ENCODE measurements at places on chromosomes 7 and 10.

DNA sequence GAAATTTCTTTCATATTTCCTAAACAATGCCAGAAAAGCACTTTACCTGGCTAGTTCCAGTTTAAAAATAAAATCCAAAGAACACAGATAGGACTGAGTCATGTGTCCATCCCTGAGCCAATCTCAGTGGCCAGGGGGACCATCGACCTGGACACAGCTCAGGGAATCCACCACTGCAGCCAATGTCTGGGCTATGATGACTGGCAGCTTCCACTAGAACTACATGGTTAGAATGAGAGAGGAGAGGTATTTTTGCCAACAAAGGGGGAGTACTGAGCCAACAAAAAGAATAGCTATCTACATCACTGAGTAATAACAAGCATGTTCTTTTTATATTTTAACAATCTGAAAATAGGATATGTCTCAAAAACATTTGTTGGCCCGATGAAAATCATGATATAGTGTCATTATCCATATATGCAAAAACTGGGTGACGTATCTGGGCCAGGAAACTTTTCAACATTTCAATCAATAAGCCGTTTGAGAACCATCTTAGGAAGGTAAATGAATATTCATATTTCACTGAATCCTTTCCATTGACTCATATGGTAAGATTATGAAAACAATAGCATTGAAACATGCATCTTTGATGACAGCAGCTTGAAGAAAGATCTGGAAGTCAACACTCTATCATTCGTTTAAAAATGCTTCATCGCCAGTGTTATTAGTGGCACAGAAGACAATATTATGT is 104.0 kb downstream of the TPK1 start:
- no peak for DNase-seq

DNA sequence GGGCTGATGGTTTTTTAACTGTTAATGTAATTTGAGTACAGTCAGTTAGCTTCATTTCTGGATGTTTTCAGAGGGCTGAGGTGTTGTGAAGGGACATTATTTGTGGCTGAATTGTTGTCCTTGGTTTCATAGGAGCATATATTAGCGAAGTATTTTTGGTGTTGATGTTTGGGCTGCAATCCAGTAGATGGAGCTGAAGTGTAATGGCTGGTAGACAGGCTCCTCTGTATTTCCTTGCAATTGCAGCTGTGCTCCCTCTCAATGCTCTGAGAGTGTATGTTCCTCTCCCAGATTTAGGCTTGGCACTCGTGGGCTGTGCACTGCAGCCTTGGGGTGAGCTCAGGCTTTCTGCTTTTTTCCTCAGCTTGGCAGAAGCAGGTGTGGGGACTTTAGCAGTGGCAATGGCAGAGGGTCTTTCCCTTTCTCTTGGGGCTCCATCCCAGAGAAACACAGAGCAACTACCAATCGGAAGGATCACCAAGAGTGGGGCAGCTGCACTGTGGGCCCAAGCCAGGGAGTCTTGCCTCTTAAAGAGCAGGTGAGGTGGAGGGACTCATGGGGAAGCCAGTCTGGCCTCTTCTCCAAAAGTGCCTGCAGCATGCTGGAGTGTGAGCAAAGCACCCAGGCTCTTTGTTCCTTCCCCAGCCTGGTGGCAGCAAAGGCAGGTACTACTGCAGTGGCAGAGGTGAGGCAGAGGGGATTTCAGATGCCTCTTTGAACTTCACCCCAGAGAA is 544.4 kb downstream of the SH2D4B start:
- DNase-seq: no peak

DNA sequence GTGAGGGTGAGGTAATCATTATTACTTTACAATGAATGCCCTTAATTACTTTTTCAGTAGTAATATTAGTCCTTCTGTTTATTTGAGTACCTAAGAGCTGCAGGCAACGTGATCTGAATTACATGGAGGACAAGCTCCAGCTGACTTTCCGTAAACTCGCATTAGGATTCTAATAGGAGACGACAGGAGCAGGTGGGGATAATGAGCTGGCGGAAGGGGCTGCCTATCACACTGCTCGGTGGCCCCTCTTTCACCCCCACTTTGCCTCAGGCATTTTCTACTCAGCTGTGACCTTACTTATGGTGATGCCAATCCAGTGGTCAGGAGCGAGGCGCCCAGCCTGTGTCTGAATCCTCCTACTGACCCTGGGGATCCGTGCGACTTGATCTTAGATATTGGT is at the start of gene C7orf33:
TSS of gene C7orf33 (plus strand) at position 296 of the 400 bp plus-strand sequence. CDS start 160 bp downstream, outside the sequence.
- DNase-seq: no peak

GRCh38 chr7:73978661-73979563 is 49.1 kb upstream of the ELN start:
- DNase-seq: no peak

GRCh38 chr7:110417611-110418010 is 673.3 kb upstream of the LRRN3 start:
- no peak for DNase-seq

- no peak for DNase-seq
These were observed 57.7 kb upstream of the CDK14 start for GRCh38 chr7:90538405-90538804.

DNA sequence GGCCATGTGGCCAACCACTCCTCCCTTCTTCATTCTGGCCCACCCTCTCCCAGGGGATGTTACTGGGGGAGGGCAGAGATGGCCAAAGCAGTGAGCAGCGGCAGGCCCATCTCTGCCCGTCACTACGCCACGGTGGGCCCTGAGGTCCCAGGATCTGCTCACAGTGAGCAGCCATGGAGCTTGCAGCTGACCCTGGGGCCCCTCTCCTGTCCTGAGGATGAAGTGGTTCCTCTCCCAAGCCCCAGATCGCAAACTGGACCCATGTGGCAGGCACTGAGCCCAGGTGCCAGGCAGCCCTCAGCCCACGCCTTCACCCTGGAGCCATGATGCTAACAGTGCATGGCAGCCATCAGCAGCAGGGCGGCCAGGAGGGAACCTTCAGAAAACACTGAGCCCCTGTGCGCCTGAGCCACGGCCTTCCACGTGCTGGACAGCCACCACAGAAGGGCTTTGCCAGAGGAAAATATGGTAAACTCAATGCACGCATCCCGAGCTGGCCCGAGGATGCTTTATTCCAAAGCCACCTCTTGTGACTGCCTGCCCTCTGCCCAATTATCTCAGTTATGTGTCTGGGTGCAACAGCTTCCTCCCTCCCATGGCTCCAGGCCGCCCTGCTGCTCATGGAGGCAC is 485.7 kb downstream of the PTPRN2 start:
- no peak for DNase-seq

GRCh38 chr7:56157238-56157790 is 41.1 kb upstream of the NUPR2 start:
- no peak for DNase-seq

GRCh38 chr10:97683556-97684367 is 3.3 kb downstream of the AVPI1 start:
- no peak for DNase-seq
